ENCODE measurements at places on chromosomes 3 and 15.

DNA sequence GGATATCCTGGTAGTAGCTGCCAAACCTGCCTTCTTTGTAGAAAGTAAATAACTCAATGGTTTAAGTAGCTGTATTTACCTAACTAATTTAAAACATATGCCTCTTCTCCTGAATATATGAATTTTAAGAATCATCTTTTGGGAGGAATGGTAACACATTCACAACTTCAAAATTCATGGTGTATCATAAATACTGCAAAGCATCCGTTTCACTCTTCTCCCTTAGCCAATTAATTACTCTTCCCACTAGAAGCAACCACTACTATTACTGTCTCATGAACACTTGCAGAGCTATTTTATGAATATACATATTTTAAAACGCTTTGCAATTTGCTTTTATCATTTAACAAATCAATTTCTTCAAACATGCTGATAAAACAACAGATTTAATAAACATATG, 59.0 kb upstream of the USP50 start:
- DNase-seq = no peak

DNA sequence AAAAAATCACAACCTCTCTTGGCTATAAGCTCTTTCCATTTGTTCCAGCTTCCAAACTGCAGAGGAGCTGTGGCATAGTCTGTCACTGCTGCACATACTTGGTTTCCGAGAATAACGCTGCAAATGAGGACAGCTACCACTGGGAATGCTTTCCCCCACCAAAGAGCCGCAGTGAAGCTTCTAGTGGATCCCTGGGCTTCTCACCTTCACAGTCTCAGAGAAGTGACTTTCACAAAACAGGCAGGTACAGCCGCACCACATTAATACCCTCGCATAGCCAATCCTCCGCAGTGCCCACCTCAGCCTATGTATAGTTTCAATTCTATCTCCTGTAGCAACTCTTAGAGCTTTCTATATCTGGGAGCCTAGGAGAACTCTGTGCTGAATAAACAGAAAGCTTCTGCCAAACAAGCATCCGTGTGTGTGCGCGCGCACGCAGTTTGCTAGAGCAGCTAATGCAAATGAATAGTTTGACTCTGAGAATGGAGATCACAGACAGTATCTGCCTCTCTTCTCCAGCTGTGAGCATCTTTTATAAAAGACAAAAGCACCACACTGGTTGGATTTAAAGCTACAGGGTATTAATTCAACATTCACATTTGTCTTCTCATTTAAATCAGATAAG, 81.9 kb upstream of the PLXND1 start:
- DNase-seq = no peak

- DNase-seq = no peak
Measured at GRCh38 chr3:21073561-21073960, 677.4 kb downstream of the ZNF385D start.

GRCh38 chr3:98508582-98508981, 11.1 kb downstream of the OR5K2 start:
- DNase-seq = no peak

DNA sequence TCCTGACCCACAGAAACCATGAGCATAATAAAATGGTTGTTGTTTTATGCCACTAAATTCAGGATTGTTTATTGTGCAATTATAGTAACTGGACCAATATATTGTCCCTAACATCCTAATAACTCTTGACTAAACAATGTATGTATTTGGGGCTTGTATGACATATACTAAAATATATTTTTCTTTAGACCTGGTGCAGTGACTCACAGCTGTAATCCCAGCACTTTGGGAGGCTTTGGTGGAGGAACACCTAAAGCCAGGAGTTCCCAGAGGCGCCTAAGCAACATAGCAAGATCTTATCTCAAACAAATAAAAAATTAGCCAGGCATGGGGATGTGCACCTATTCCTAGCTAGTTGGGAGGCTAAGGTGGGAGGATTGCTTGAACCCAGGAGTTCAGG, 180.4 kb downstream of the SUCNR1 start:
- DNase-seq = no peak

DNA sequence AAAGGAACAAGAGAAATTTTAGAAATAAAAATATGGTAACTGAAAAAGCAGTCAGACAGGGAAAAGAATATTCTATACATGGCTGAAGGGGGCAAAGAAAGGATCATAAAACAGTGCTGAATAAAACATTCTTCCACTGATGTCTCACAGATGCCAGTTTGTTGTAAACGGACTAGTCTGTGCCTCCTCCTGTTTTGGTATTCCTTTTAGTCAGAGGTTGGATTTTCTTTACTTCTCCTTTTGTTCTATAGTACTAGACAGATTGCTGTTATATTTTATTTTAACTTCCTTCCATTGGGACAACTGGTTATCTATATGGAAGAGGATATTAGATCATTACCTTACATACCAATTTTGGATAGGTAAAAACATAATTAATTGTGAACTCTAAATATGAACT, 16.0 kb upstream of the GNB5 start:
- no peak for DNase-seq

DNA sequence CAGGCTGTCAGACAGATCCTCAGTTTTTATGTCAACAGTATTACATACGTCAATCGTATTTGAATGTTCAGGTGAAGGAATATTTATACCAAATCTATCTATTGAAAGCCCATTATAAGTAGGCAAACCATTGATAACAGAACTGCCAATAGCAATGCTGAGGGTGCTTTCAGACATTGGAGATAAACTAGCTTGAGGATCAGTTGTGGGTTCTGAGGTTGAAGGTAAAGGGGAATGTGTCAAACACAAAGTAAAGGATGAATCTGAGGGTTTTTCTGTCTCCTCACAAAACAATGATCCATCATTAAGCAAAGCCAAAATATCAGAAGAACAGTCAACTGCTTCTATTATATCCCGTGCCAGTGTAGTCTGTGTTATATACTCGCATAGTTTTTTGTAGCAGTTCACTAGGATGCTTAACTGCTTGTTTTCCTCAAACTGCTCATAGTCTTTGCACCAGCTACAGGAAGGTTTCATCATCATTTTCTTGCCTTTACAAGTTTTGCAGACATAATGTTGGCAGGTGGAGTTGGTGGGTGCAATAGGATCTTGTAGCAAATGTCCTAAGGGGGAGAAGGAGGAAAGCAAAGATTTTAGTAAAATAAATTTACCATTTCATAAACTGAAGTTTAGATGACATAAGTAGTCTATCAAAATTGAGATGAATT, 43.8 kb downstream of the MSL2 start:
- DNase-seq = no peak

GRCh38 chr3:158683230-158683962, 10.9 kb upstream of the LXN start:
- DNase-seq = no peak

- DNase-seq = no peak
Measured at GRCh38 chr3:14235912-14236295, 57.3 kb downstream of the LSM3 start.

DNA sequence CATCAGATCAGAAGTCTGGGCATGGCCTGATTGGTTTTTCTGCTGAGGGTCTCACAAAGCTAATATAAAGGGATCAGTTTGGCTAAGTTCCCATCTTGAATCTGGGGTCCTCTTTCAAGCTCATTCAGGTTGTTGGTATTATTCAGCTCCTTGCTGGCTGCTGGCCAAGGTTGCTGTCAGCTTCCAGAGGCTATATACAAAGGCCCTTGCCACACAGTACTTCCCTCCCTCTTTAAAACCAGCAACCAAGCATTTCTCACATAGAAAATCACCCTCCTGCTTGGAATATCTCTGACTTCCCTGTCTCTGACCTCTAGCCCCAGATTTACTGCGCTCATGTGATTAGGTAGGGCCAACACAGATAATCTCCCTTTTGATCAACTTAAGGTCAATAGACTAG, 442.9 kb downstream of the ERC2 start:
- DNase-seq = no peak

GRCh38 chr3:129829640-129830039, 63.9 kb downstream of the TMCC1 start:
- DNase-seq = no peak

GRCh38 chr3:196198771-196199753, 12.1 kb downstream of the ZDHHC19 start:
- no peak for DNase-seq

GRCh38 chr15:93209690-93210445, 120.9 kb upstream of the RGMA start:
- DNase-seq = no peak

DNA sequence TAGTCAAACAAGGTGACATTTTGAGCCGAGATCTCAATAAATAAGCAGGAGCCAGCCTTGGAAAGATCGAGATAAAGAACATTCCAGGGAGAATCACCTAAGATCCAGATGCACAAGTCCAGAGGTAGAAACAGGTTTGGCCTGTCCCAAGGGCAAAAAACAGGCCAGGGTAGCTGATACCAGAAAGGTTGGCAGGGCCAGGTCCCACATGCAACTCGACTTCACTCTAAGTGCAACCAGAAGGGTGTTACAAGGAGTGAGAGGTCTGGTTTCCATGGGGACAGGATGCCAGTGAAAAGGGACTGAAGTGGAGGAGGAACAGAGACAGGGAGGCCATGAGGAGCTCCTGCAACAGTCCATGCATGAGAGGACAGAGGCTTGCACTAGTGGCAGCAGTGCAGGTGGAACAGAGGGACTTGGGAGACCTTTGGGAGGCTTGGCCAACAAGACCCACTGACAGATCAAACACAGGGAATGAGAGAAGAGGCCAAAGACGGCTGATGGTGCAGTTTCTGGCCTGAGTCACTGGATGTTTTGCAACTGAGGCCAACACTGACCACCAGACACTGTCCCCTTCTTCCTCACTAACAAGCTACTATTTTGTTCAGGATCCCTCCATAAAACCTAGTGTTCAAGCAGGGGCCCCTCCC, 5.2 kb downstream of the TPRA1 start:
- DNase-seq = no peak

GRCh38 chr3:188776447-188776846, 395.3 kb upstream of the TPRG1 start:
- no peak for DNase-seq

GRCh38 chr3:31252216-31253185, 280.2 kb upstream of the STT3B start:
- DNase-seq = no peak

GRCh38 chr15:87741350-87741749, 515.2 kb downstream of the NTRK3 start:
- DNase-seq = no peak

DNA sequence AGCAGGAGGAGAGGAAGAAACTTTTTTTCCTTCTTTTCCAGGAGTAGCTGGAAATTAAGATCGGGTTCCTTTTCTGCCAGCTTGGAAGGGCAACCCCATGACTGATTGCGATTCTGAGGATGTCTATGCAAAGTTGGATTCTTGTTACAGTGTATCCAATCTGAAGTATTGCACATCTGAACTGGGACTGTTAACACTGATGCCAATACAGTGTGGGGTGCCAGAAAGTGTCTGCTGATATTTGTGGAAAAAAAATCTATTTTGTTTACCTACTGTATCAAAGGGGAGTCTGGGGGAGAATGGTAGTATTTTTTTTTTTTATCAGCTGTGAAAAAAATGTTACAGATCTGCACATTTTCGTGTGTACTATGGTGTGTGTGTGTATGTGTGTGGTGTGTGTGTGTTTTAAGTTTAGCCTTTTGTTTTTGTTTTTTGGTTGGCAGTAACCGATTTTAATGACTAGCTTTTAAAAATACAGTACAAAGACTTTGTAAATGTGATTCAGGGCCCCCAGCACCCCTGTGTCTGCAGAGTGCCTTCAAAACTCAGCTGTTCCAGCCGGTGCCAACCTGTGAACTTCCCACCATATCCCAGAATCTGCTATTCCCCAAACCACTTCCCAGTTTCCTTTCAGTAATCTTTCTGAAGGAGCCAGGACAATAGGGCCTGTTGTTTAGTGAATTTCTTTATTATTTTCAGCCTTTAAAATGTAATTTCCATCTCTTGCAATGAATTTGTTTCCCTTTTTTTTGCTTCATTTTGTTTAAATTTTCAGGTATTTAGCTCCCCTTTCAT, 1.9 kb downstream of the RAP2B start:
- no peak for DNase-seq

- peak; percentile 51 for DNase-seq
Measured at GRCh38 chr15:75723847-75724660, 11.4 kb upstream of the CSPG4 start.

DNA sequence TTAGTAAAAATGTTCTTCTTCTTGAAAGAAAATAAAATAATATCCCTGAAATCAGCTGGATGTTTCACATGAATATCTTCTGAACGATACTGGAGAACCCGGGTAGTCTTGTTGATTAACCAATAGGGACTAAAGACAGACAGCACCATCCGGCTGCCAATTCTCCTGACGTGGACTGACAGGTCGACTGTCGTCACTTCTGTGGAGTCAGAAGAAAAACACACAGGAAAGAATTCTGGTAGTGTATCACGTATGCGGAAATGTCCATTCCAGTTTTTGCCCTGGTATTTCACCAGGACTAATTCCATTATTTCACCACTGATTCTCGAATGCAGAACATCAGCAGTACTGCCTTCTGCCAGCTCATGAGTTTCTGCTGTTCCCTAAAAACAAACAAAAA, 144.6 kb downstream of the VPS13C start:
- DNase-seq = no peak

GRCh38 chr15:53841651-53842050, 82.2 kb upstream of the WDR72 start:
- DNase-seq = no peak

GRCh38 chr3:99108508-99108907, 207.0 kb upstream of the DCBLD2 start:
- DNase-seq = no peak

DNA sequence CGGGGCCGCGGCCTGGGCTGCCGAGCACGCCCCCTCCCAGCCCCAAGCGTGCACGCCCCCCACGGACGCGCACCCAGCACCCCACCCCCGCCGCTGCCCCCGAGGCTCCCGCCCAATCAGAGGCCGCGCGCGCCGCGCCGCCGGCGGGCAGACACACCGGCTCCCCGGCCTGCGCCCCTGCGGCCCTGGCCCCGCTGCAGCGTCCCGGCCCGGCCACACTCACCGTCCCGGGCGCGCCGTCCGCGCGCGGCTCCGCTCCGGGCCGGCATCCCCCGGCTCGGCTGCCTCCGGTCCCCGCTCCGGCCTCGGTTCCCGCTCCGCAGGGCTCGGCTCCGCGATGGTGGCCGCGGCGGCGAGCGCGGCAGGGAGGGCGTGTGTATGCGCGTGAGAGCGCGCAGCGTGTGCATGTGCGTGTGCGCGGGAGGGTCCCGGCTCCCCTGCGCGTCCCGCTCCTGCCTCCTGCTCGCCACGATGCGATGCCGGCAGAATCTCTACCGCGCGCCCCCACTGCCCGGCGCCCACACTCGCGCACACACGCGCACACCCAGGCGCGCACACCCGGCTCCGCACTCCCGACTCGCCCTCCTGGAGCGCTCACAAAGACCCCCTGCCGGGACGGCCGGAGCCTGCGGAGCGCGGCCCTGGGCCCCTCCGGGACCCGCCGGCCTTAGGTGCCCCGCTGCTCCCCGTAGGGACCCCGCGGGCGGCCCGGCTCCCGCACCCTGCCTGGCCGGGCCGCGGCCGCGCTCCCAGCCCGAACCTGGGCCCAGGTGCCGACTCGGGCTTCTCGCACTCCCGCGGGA, 186.5 kb upstream of the LINGO1 start:
- DNase-seq = no peak

DNA sequence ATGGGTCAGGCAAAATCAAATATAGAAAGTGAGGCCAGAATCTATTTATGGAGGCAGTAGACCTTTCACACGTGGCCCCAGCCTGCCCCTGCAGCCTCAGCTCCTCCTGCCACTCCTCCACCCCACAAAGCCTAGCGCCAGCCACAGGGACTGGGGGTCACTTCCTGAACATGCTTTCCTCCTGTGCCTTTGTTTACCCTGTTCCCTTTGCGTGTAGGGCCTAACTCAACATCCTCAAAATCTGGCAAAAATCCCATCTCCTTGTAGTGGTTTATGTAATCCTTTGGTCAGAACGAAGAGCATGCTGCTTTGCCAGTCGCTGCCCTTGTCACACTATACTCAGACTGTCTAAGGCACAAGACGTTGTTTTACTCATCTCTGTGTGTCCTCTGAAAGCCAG, 39.6 kb downstream of the KBTBD12 start:
- DNase-seq = no peak
